ENCODE measurements at places on chromosomes 5 and 9.

DNA sequence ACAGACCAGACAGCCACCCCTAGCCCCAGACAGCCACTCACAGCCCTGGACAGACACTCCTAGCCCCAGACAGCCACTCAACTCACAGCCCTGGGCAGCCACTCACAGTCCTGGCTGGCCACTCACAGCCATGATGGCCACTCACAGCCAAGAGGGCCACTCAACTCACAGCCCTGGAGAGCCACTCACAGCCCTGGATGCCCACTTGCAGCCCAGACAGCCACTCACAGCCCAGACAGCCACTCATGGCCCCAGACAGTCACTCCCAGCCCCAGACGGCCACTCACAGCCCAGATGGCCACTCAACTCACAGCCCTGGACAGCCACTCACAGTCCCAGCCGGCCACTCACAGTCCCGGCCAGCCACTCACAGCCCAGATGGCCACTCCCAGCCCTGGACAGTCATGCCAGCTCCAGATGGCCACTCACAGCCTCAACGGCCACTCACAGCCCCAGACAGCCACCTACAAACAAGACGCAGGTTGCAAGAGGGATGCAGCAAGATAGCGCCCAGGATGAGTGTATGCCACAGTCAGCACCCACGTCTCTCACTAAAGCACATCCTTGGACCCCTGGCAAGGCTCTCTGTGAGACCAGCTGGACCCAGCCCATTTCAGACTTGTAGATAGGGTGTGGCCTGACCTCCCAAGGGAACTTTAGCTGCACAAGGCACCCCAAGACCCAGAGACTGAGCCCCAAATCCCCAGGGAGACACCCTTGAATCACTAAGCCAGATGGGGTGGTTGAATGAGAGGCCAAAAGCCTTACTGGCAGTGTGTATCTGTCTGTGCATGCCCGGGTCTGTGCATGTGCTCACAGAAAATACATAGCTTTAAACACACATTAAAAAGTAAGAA is 22.4 kb downstream of the ZDHHC11B start:
- peak; percentile 45 for DNase-seq

GRCh38 chr5:33692980-33693379 is 198.8 kb downstream of the ADAMTS12 start:
- no peak for DNase-seq

GRCh38 chr5:73822278-73822988 is 196.4 kb downstream of the ARHGEF28 start:
- DNase-seq: no peak

- DNase-seq: no peak
Observed at GRCh38 chr9:136409557-136410455, 608 bp downstream of the ENTR1 start.

GRCh38 chr5:159218595-159219023 is 9.3 kb upstream of the RNF145 start:
- no peak for DNase-seq

GRCh38 chr9:121261107-121261460 is 6.9 kb upstream of the GSN start:
- peak; percentile 58 for DNase-seq

- DNase-seq: no peak
Observed at GRCh38 chr9:117485176-117485575, 70.3 kb upstream of the ASTN2 start.

DNA sequence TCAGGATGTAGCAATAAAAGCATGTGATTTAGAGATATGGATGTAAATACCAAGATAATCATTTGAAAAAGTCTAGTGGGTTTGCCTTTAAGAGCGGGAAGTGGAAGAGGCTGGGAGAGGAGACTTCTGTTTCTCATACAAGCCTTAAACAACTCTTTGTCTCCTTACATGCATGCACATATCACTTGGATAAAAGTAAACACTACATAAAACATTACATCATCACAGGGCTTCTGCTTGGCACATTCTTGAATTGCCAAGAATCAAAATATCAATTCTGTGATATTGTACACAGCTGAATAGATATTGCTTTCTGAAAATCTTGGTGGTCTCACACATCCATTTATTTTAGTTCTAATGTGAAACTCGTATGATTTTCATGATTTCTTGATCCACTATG is 57.6 kb downstream of the FOXD1 start:
- DNase-seq: no peak

DNA sequence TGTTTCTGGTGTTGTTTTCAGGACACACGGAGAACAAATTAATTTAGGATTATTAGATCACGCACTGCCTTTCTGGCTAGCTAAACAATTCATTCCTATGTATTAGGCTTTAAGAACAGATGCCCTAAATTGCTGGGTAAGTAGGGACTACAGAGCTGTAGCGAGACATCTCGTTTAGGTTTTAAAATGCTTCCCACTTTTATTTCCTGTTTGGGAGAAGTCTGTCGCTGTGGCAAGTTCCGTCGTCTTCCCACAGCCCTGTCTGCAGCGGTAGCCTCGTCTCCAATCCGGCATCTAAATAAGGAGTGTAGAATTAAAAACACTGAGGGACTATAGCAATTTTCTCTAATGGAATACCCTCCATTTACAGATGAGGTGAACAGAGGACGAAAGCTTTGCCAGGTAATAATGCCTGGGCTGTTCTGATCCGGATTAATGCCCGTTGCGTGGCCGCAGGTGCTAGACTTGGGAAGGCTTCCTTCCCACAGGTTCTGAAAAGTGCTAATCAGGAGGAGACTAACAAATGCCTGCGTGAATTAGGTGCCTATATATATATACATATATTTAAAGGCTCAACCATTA is 1.3 kb upstream of the TRIM36 start:
- DNase-seq: no peak

- DNase-seq: no peak
Observed at GRCh38 chr5:165135565-165135964, 1630.1 kb downstream of the MAT2B start.

- DNase-seq: no peak
Observed at GRCh38 chr5:122559676-122560075, 215.2 kb upstream of the SNX2 start.

- no peak for DNase-seq
Observed at GRCh38 chr9:136433043-136433715, 6.5 kb downstream of the INPP5E start.

DNA sequence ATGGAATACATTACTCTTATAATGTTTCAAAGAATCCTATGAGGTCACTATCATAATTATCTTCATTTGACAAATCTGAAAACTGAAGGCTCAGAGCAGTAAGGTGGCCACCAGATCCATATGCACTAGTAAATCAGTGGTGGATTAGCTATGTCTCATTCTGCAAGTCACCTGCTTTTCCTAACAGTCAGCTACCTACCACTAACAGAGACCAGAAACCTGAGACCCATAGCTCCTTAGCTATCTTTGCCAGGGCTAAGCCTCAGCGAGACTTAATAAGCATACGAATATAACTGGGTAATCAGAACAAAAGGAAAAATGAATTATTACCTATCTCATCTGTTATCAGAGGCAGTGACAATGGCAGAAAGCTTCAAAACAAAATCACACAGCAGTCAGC is 118.7 kb downstream of the AUH start:
- DNase-seq: no peak

DNA sequence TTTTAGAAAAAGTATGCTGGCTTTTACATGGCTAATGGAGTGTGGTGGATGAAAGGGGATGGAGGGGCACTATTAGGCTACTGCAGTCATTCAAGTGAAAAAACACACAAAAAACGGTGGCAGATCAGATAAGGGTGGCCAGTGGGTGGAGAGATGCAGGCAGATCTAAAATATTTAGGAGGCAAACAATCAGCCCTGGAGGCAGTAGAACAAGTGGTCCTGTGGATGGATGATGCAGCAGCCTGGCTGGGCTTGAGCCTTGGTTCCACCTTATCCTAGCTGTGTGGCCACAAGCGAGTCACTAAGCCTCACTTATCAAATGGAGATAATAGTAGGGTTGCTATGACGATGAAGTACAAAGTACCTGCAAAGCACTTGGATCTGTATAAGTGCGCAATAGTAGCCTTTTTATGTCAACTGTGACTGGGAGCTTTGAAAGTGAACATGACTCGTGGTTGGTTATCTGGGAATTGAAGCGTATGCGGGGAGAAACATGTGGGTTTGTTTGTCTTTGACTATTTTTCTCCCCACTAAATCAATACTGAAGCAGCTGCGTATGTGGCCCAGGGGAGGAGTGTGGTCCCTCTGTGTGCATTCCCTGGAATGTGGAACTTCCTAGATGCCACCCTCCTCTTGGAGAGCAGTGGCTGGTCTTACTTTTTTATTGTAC is 20.2 kb downstream of the NSG2 start:
- no peak for DNase-seq

DNA sequence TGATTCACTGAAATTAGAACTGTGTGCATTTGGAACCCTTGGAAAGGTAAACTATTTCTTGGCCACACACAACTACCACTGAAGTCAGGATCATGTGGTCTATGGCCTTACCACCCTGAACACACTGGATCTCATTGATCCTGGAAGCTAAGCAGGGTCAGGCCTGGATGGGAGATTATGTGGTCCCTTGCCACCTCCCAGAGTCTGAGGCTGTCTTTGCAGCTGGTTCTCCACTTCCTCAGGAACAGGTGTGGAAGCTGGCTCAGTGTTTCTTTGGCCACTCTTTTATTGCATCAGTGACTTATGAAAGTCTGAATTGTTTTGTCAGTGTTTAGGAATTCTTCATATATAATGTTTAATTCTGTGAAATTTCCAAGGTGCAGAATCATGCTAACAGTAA is 89.2 kb downstream of the TEK start:
- DNase-seq: no peak

DNA sequence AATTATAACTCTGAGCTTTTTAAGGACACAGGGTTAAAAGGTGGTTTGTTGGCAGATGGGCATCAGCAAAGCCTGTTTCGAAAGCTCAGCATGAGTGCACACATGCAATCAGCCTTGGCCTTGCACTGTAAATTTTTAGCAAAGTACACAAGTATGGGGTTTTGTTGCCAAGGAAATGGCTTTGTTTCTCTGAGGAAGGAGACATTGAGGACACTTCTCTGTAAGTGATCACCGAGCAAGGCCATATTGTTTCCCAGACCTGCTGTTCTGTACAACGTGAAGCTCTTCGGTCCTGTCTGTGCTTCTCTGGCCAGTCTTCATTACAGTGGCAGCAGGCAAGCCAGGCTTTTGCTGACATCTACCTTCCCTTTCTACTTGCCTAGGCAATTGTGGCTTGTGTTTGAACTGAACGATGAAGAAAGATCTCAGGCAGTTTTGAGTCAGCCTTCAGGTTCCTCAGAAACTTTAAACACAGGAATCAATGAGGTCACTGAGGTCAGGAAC is 27.9 kb upstream of the GLRX start:
- no peak for DNase-seq

DNA sequence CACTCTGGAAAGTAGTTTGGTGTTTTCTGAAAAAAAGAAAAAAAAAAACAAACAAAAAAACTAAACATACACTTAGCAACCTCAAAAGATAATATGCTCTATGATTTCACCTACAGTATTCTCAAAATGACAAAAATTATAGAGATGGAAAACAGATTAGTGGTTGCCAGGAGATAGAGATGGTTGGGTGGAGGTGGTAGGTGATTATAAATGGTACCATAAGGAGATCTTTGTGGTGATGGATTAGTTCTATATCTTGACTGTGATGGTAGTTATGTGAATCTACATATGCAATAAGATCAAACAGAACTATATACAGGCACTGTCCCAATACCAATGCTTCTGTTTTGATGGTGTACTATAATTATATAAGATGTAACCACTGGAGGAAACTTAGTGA is 32.0 kb downstream of the PTBP3 start:
- DNase-seq: no peak

DNA sequence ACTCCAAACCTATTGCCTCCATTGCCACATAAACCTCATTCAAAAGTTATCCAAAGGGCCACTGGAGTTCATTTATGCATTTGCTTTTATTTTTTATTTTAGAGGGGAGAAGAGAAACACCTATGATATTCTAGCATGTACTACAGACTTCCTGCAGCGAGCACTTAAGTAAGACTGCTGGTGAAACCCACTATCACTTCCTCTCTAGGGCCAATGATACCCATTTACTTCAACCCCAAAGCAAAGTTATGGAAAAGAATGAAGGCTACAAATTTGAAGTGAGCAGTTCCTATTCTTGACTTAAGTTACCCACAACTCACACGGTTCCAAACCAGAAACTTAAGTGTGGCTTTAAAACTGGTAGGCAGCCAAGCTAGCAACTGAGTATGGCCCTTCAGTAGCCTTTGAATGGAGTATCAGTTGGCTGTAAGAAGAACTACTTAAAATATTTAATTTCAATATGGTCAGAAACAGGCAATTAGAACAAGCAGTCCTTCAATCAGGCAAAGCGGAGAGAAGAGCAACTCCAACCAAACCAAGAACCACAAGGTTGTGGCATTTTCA is 94.1 kb downstream of the GPR21 start:
- DNase-seq: no peak

GRCh38 chr5:110333384-110333783 is 393.1 kb downstream of the TMEM232 start:
- DNase-seq: no peak

DNA sequence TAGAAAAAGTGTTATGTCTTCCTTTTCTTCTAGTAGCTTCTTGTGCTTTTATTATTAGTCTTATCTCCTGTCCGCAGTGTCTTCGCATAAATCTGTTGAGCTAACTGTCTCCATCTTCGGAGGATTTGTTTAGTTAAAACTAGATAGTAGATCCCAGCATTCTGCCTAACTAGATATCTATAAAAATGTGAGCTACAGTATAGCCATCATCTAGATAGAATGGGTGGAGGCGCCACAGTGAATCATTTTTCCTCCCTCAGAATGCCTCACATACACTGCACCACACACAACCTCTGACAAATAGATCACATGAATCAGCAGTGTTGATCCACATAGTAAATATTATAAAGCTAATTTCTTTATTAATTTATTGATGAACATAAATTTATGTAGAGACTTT is 220.3 kb upstream of the GAS1 start:
- no peak for DNase-seq

GRCh38 chr9:74066605-74067004 is 430.5 kb upstream of the RORB start:
- DNase-seq: no peak

GRCh38 chr5:36558641-36559040 is 47.8 kb upstream of the SLC1A3 start:
- DNase-seq: no peak

- no peak for DNase-seq
Observed at GRCh38 chr9:11915699-11916098, 777.5 kb upstream of the TYRP1 start.

DNA sequence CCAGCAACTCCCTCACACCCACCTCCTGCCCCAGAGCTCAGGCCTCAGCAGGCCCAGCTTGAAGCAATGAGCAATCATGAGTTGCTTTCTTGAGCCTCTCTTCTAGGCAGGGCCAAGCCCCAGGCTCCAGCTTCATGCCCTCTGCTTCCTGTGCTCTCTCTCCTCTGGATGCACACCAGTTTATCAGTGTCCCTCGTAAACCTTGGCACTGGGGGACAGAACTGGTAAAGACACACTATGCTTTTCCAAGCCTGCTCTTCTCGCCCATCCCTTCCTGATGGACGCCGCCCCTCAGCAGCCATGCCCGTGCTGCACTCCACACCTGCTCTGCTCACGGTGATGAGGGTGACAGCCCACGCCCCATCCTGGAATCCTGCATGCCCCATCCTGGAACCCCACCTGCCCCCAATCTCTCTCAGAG is 49.4 kb upstream of the ORM1 start:
- no peak for DNase-seq

All from substantia nigra (tissue), 51 donors.